Effector CD4-positive, alpha-beta T cell (primary cell): ENCODE measurements at places on chromosomes 7 and 10.

DNA sequence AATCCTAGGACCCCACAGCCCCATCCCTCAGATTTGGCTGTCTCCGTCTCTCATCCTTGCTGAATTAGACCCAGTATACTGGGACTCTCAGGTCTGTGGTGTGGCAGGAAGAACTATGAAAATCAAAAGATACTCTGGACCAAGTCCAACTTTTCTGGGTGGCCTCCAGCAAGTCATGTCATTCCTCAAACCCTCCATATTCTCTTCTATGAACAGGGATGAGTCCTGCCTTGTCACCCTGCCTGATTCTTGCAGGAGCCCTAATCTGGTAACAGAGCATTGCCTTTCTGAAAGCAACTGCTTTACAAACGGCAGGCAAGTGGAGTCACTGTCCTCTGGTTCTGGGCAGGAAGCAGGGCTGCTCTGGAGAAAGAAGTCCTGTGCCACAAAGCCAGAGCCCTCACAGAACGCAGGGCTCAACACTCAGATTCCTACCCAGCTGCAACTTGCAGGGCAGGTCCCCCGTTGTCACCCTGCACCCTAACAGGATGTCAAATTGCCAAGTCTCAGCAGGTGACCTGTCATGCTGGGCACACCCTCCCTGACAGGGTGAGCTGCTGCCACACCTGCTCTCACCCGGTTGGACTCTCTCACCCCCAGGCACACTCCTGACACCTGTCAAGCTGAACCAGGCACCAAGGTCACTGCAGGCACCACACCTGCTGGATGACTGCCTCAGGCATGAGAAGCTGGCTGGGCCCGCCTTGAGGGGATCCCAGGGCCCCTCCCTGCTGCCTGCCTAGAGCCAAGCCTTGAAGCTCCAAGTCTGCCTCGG is 227.7 kb downstream of the KCNMA1 start:
- no peak for DNase-seq

DNA sequence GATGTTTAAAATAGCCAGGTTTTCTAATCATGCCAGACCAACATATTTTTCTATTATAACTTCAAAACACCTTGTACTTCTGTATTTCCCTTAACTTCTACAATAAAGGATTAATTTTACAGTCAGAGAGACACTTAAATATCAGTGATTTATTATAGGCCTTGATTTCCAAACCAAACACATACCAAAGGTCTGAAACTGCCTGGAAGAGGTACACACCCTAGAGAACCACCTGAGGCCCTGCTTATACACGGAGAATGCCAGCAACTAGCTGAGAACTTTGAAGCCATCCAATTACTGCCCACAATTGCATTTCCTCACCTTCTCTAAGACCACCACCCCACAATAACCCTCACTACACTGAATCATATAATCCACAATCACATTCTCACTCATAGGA is 4.9 kb downstream of the CCDC6 start:
- no peak for DNase-seq

DNA sequence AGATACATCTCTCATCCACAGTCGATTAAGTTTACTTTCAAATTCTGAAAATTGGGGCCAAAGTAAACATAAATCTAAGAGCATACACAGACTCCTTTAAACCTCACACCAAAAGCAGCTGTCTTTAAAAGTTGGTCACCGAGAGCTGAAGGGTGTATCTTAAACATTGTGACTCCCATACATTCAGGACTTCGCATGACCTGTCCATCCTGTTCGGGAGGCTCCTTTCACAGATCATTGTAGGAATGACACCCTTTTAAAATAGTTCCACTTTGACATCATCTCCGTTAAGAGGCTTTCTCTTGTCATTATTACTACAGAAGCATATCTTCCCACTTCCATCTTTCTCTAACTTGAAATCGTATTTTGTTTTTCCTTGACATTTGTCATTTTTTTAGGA is 440.0 kb downstream of the DNAJB9 start:
- no peak for DNase-seq

- no peak for DNase-seq
Observed at GRCh38 chr7:67724955-67725354, 728.3 kb downstream of the TYW1 start.

DNA sequence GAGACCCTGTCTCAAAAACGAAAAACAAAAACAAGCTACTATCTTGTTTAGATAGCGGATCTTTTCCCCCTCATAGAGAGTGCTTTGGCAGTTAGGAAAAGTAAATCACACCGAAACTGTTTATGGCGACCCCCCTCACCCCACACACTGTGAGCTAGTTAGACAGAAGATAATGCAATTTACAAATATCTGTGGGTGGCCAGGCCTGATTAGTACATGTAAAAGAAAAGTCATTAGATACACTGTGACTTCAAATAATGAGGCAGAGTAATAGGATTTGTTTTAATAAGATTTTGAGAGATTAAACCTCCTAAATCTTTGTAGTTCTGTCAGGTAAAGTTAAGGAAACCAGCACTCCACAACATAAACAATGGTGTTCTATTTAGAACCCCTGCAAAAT is 121.1 kb downstream of the ST7 start:
- DNase-seq, result no peak

GRCh38 chr10:85542152-85542551 is 824.4 kb downstream of the GRID1 start:
- DNase-seq, result no peak

- DNase-seq, result no peak
Observed at GRCh38 chr10:102850025-102850518, 4.0 kb upstream of the BORCS7 start.

DNA sequence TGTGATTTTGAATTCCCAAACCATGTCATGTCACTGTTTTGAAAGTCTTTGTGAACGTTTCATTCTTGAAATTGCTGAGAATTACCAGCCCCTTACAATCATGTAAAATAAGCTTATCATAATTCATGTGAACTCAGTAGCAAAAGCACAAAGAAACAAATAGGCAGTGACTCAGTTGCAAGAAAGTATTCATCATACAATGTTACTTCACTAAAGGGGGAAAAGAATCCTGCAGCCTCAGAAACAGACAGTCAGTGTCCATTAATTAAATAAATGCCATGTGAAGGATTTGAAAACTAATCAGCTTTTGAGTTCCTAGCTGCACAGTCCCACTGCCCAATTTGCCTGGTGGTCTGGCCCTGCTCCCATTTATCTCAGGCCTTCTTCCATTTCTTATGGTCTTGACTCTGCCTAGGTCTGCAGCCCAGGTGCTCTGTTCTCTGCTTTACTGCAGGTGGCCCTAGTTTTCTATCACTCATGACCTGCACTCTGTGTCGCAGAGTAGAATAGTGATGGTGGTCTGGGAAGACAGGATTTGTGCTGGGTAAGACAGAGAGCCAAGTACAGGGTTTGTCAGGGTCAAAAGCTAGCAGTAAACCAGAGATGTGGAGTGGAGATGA is 99.7 kb downstream of the PLCE1 start:
- DNase-seq, result no peak

- no peak for DNase-seq
Observed at GRCh38 chr10:47368431-47369180, 15.5 kb downstream of the ZNF488 start.

DNA sequence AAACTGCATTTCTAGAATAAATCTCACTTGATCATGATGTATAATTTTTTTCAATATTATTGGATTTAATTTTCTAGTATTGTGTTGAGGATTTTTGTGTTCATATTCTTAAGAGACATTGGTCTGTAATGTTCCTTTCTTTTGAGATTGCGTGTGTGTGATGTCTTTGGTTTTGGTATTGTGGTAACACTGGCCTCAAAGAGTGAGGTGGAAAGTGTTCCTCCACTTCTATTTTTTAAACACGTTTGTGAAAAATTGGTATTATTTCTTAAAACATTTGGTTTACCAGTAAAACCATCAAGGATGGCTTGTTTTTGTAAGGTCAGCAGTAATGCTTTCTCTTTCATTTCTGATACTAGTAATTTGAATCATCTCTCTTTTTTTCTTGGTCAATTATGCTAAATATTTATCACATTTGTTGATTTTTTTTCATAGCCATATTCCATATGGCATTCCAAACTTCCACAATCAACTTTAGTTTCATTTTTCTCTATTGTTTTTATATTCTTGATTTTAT is 290.2 kb upstream of the CDC14C start:
- no peak for DNase-seq

DNA sequence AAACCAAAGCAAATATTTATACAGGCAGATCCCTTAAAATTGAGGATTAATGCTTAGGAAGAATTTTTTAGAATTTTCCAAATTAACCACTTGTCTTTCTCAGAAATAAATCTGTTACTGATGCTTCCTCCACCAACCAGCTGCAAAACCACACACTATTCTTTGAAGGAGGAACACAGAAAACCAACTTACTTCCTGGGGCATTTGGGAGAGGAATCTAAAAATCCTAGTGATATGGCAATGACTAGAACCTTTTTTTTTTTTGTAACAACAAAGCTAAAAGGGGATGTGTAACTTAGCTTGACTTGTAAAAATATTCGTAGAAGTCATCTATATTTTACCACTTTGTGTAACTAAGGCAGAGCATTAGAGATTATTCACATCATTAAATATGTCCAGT is 5.1 kb upstream of the TM9SF3 start:
- DNase-seq, result no peak

GRCh38 chr7:125485223-125485622 is 555.6 kb upstream of the POT1 start:
- DNase-seq, result no peak

GRCh38 chr7:45610660-45611299 is 36.6 kb downstream of the ADCY1 start:
- no peak for DNase-seq

GRCh38 chr7:141551094-141551781 is at the start of gene AGK:
Gene AGK (plus strand): TSS chr7:141551410. CDS start chr7:141555467, 4,057 bp downstream.
- peak; percentile 50 for DNase-seq

DNA sequence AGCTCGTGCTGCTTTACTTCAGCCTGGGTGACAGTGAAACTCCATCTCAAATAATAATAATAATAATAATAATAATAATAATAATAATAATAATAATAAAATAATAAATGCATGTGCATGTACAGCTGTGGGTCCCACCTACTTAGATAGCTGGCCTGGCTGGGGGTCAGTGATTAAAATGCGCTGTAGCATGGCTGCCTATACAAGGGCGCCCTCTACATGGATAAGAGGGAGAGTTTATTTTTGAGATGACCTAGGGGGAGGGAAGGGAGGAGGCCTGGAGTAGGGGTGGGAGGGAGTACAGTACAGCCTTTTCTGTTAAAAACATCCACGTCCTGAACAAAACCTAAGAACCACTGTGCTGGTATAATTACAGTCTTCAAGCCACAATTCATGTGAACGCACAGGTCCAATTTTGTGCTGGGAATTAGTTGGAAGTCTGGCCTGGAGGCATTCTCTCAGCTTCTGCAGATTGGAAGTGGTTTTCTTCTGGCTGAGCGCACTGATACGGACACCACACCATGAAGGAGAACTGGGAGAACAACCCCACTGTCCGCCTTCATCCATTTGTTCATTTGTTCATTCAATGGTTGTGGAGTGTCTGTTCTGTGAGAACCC is 146.5 kb downstream of the TMEM178B start:
- no peak for DNase-seq

GRCh38 chr7:140544388-140544826 is 65.1 kb upstream of the MKRN1 start:
- no peak for DNase-seq

DNA sequence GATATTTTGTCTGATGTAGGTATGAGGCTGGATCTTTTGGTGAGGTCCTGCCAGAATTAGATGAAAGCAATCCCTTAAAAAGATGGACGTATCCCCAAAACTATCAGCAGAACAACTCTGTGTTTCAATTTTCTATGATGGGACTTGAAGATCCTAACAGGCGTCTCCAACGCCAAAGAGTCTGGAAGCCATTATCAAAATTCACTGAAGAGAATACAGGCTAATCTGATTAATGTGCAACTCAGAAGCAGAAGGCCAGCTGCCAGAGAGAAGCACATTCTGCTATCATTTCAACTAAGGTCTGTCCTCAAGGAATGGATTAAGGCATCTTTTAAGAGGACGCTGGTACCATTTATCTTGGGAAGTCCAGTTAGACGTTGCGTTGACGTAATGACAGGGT is 119.7 kb downstream of the FGFR2 start:
- no peak for DNase-seq

DNA sequence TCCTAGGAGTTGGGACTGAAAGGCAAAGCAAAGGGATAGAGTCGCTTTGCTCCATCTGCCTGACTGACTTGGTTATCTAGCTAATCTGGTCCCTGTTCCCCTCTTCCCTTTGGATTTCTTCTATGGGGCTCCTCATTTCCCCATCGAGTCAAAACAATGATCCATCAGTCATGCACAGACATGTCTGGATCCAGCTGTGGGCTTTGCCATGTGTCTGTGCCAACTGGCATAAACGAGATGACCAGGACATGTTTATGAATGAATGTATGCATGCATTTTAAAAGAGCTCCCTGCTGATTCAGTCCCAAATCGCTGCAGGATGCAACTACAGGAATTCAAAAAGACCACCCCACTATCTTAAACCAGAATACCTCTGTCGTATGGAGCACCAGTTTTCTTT is 122.0 kb downstream of the ARL4A start:
- no peak for DNase-seq

GRCh38 chr7:767941-768731 is 41.1 kb upstream of the PRKAR1B start:
- DNase-seq, result no peak

- no peak for DNase-seq
Observed at GRCh38 chr7:21514062-21514461, 28.8 kb upstream of the DNAH11 start.

- no peak for DNase-seq
Observed at GRCh38 chr10:89389254-89389653, 3.2 kb upstream of the IFIT1 start.

DNA sequence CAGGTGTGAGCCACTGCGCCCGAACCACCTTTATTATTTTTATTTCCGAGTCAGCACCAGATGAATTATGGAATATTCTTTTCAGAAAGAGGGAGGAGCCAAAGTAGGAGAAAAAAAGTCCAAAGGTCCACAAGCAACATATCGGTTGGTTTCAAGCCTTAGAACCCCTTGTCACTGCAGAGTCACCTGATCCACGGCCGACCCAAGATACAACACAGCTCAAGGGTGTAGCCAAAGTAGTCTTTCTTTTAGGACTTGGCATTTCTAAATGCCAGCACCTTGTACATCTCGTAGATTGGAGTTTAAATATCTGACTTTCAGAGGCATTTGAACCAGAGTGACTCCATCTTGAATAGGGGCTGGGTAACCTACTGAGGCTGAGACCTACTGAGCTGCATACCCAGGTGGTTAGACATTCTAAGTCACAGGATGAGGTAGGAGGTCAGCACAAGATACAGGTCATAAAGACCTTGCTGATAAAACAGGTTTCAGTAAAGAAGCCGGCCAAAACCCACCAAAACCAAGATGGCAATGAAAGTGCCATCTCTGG is 113.9 kb upstream of the ANLN start:
- no peak for DNase-seq

- DNase-seq, result no peak
Observed at GRCh38 chr10:17790651-17791050, 18.5 kb upstream of the MRC1 start.
